SK-N-SH (cell line): ENCODE measurements at places on chromosomes 7 and 10.

GRCh38 chr7:132270517-132270916 is 305.8 kb downstream of the PLXNA4 start:
- DNase-seq = no peak

DNA sequence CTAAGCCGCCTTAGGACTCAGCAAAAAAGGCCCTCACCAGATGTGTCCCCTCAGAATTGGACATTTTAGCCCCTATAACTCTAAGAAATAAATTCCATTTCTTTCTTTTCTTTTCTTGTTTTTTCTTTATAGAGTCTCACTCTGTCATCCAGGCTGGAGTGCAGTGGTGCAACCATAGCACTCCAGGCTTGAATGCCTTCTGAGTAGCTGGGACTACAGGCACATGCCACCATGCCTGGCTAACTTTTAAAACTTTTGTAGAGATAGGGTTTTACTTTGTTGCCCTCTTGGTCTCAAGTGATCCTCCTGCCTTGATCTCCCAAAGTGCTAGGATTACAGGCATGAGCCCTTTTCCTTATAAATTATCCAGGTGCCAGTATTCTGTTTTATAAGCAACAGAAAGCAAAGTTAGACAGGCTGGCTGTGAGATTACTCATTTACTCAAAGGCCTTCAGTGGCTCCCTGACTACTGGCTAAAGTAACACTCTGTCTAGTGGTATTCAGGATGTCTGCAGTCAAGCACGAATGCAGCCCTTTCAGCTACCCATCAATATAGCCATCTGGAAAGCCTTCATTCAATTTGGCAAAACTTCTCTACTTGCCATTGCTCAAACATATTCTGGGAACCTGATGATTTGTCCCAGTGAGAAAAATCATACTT is 128.6 kb downstream of the ICA1 start:
- no peak for DNase-seq

GRCh38 chr10:106996510-106996909 is 168.0 kb downstream of the SORCS1 start:
- peak; percentile 60 for DNase-seq

GRCh38 chr10:69419096-69419743 is 2.5 kb upstream of the TACR2 start:
- DNase-seq = no peak

DNA sequence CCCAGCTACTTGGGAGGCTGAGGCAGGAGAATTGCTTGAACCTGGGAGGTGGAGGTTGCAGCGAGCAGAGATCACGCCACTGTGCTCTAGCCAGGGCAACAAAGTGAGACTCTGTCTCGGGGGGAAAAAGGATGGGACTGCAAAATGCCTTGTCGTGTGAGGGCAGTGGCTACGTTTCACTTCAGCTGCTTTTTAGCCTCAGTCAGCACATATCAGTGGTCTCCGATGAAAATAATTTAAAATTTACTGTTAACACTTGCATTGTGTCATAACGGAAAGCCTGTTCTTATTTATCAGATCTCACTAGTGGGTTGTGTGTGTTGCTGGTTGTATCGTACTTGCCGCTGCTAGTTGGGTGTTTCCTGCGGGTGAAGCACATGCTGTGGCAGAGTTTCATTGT is 61.9 kb downstream of the RBM33 start:
- no peak for DNase-seq

DNA sequence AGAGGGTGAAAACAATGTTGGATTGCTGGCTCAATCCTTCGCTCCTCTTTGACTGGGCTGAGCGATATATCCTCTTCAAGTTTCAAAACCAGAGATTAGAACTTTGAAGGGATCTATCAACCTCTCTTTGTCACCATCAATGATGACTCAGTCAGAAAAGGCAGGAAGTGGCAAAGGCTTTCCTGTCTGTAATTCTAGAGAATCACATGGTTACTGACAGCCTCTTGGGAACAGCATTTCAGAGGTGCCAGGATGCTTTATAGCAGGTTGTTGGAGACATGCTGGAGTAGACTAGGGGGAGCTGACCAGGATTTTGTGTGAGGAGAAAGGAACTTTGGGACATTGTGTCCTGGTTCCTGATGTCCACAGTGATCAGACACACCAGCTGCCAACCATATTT is 81.3 kb downstream of the PRKCQ start:
- no peak for DNase-seq

GRCh38 chr7:122688400-122688998 is 10.4 kb downstream of the RNF133 start:
- DNase-seq = no peak

DNA sequence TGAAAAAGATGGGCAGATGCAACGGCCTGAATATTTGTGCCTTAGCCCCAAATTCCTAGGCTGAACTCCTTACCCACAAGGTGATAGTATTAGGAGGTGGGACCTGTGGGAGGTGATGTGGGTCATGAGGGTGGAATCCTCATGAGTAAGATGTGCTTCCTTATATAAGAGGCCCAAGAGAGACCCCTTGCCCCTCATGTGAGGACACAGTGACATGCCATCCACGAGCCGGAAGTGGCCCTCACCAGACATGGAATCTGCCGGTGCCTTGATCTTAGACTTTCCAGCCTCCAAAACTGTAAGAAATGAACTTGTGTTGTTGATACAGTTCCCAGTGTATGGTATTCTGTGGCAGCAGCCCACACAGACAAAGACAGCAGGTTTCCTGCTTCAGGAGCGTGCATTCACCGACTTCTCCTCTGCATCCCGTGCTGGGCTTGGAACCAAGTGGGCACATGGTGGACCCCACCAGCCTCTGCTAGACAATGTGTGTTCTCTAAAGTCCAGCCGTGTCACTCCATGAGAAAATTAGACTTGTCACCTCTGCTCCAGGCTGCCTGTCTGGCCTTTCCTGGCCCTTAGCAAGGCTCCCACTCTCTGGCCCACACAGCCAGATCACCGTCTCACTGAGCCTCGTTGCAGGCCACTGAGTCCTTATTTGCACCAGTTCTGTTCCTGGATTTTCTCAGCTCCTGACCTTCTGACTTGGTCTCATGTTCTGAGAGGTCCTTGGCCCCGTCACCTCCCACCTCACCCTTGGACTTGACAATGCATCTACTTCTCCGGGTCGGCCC is 52.9 kb upstream of the CACUL1 start:
- DNase-seq = no peak

DNA sequence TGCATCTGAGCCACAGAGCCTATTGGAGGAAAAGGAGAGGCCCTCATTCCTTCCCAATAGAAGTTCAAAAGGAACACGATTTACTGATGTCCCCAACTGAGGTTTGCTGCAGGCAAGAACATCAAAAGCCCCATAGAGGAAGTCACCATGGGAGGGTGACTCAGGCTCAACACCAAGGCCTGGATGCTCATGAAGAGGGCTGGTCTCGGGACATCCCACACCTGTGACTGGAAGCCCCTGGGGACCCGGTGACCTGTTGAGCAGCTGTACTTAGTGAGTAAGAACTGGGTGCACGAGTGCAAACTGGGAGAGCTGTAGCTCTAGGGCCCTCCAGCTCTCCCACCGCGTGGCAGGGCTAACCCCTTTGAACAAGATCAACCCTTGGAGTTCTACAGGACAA is 38.0 kb downstream of the CYTH3 start:
- no peak for DNase-seq

DNA sequence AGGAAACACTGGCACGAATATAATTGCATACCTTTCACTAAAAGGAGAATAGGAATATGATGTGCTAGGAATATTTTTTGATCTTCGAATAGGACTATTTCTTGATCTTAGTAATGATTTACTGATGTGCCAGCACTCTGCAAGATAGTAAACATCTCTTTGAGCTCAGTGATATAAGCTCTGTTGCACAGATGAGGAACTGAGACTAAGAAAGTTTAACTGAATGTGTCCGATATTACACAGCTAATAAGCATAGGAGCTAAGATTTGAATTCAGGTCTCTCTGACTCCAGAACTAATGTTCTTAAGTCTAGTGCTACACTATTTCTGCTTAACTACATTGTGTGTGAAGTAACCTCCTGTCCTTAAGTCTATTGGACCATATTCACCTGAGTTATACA is 98.4 kb upstream of the PTPRZ1 start:
- no peak for DNase-seq

- no peak for DNase-seq
Observed at GRCh38 chr10:17092216-17092944, 37.2 kb downstream of the CUBN start.

DNA sequence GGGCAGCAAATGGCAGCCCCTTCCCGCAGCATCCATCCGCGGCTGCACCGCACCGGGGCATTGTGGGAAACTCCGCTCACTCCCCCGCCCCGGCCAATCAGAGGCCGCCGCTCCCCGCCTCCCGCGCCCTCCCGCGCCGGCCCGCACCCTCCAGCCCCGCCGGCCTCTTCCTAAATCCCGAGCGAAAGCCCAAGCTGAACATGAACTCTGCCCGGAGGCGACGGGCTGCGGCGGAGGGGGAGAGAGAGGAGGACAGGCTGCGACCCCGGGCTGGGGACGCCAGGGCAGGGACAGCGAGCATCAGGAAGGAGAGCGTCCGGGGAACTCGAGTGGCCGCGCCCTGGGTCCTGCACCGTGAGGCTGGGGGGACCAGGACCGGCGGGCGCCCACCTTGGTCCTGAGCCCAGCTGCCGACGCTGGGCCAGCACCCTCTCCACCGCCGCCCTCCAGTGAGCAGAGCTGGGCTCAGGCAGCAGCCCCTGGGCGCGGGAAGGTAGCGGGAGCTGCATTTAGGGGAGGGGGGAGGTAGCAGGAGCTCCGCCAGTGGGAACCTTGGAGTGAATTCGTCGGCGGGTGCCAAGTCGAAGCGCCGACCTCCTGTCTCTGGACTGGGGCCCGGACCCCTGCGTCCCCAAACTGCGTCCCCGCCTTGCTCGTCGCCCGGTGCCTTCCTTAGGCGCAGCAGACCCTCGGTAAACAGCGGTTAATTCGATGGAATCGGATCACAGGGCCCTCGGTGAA is at the start of gene DGKI:
DGKI (minus strand) TSS at position 148 of the 741 bp plus-strand sequence.
- peak; percentile 99 for DNase-seq

DNA sequence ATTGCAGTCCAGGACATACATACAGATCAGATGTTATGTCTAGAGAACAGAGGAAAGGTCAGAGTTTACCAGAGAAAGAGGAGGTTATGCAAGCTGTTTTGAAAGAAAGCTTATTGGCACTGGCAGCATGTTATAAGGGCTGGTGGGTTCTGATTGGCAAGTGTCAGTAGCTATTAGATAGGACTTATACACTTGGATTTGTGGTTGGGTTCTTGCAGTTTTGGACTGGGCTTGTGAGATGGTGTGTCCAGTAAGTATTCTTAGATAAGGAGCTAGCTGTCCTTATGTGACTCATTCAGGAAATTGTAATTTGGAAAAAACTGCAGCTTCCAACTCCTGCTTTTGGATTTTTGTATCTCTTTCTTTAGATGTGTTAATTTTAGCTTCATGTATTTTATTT is 130.7 kb upstream of the NAMPT start:
- DNase-seq = no peak

DNA sequence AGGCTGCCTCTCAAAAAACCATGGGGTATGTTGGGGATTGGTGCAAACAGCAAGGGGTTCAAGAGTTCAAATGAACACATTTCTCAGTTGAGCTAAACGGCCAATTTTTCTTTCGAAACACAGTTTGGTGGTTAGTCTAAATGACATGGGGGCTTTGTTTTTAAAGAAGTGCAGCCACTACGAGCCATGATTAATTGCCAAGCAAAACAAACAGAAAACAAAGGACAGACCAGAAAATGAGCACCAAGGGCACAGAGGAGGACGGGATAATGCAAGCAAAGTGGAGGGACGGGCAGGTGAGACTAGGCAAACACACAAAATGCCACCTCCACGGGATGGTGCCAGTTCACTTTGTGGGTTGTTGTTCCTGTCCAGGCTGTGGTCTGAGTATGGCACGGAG is 64.5 kb upstream of the PDLIM1 start:
- DNase-seq = no peak

DNA sequence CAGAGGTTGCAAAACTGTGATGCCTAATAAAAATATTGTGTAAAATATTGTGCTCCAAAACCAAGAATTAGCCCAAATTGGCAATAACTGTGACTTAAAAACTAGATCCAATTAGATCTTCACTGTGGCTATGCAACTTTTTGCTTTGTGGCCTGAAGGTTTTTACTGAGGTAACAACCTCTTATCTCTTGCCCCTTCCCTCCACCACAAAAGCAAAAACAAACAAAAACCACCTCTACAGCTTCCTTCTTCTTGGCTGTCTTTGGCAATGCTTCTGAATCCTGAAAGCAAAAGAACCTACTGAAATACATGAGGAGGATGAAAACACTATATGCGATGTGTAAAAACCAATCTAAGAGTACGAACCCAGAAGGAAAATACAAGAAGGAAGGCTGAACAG is 226.7 kb upstream of the MBL2 start:
- DNase-seq = no peak

GRCh38 chr7:47506382-47507339 is 75.2 kb downstream of the TNS3 start:
- DNase-seq = no peak

DNA sequence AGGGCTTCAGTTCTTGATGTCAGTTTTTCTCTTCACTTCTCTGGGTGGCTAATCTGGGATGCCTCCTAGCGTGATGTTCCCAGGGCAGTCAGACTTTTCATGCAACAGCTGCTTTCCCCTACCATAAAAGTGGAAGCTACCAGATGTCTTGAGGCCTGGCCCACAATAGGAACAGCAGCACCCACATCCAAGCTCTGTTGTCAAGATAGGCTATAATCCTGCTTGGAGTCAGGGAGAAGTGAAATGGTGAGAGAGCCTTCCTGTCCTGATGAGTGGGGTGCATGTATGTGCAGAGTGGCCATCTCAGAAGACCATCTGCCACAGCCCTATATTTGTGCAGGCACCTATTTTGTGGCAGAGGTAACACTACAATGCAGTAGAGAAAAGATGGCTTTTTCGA is 108.0 kb downstream of the HTR5A start:
- DNase-seq = no peak

DNA sequence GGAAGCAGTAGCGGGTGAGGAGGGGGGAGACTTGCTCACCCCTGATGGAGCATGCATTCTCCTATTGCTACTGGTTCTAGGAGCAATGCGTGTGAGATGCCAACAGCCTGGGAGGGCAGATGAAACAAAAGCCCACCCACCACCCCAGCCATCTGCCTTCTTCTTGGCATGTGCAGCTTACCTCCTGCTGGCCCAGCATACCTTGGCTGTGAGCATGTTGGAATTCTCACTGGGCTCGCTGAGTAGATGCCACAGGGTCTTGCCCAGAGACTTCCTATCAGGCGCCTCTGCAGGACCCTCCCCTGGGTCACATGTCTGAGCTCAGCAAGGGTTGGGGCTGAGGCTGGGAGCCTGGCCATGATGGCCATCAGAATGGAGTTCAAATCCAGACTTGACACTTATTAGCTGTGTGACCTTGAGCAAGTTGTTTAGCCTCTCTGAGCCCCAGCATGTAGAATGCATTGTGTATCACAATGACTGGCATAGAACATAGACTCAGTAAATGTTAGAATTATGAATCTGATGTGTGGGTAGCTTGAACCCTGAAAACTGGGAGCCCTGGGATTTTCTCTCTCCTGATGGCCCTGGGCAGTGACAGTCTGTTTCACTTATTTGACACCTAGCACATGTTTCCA is 38.2 kb downstream of the CDH23 start:
- peak; percentile 3 for DNase-seq

DNA sequence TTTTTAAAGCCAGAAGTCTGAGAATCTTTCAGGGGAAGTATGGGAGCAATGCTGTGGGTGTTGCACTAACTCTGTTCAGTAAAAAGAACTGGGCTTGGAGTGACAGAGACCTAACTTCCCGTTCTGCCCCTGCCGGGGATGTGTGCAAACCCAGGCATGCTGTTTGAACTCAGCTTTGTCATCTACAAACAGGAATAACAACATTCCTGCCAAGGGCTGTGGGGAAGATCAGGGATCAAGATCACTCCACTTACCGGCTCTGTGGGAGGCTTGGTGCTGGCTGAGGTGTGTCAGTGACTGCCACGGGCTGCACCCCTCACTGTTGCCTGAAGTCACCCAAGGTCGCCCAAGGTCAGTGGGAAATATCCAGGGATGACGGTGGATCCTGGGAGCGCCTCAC is 23.1 kb upstream of the DRGX start:
- no peak for DNase-seq
